T-helper 17 cell (primary cell): ENCODE measurements at places on chromosomes 4 and X. TPM values are rescaled to one million over a fixed set of nuclear protein-coding genes. Genes with fewer than 3 reads are reported as not detected.

NAA11 gene
- not detected for total RNA-seq

CFAP99 gene
- total RNA-seq, result 0.63 TPM

SOWAHD gene
- total RNA-seq, result 0.65 TPM

MAGEC2 gene
- total RNA-seq, result not detected

OPN1MW3 gene
- not detected for total RNA-seq

UGT8 gene
- 0.50 TPM for total RNA-seq

OCRL gene
- 2.9 TPM for total RNA-seq

DMRTC1 gene
- not detected for total RNA-seq

CDKL5 gene
- 3.6 TPM for total RNA-seq

- no peak for DNase-seq
These were observed 203.6 kb upstream of the MAMLD1 start for GRCh38 chrX:150159537-150159936.

DNA sequence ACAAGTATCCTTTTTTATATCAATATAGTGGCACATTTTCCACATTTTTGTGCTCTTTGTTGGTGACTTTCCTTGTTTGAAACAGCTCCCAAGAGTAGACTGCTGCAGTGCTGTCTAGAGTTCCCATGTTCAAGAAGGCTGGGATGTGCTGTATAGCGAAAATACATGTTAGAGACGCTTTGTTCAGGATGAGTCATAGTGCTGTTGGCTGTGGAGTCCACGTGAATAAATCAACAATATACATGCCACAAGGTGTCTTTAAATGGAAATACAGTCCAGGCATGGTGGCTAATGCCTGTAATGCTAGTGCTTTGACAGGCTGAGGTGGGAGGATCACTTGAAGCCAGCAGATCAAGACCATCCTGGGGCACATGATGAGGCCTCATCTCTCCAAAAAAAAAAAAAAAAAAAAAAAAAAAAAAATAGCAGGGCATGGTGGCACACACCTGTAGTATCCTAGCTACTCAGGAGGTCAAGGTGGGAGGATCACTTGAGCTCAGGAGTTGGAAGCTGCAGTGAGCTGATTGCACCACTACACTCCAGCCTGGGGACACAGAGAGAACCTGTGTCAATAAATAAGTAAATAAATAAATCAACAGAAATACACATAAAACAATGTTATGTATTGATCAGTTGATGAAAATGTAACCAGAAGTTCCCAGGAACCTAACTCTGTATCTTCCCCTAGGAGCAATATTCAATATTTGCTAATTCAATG is 256.8 kb upstream of the STS start:
- no peak for DNase-seq

- DNase-seq, result no peak
These were observed 76.7 kb upstream of the DRD5 start for GRCh38 chr4:9704551-9705332.

DNA sequence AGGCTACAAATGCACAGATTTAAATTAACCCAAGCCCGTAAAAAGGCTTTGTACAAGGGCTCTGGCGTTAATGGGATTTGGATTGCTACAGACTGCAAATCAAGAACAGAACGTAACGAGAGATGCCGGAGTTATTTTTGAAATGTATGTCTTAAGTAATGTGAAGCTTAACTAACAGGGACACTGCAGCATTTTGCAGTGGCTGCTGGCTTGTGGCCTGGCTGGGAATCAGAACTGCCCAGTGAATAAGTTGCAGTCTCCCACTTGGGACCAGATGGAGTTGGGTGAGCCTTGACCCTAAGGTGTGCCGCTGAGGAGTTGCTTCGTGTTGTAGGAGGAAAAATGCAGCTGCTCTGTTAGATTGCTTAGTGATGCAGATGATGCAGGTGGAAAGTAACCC is 318.4 kb downstream of the DHX15 start:
- no peak for DNase-seq

DNA sequence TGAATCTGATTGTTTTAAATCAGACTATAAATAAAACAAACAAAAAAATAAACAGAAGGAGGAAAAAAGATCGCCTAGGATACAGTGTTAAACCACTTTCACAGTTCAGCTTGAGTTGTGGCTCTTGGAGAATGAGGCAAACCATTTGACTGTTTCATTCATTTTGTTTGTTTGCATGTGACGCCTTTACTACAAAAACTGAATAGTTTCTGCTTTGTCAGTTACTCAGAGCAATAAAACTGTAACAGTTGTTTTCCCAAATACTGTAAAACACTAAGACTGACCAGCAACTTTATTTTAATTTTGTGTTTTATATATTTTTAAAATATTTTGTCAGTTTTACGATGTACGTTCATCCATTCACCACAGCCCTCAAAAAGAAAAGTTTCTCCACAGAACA is 214.5 kb downstream of the FBXW7 start:
- DNase-seq, result no peak
